GM23338 (cell line): ENCODE measurements at places on chromosomes 7 and 10.

DNA sequence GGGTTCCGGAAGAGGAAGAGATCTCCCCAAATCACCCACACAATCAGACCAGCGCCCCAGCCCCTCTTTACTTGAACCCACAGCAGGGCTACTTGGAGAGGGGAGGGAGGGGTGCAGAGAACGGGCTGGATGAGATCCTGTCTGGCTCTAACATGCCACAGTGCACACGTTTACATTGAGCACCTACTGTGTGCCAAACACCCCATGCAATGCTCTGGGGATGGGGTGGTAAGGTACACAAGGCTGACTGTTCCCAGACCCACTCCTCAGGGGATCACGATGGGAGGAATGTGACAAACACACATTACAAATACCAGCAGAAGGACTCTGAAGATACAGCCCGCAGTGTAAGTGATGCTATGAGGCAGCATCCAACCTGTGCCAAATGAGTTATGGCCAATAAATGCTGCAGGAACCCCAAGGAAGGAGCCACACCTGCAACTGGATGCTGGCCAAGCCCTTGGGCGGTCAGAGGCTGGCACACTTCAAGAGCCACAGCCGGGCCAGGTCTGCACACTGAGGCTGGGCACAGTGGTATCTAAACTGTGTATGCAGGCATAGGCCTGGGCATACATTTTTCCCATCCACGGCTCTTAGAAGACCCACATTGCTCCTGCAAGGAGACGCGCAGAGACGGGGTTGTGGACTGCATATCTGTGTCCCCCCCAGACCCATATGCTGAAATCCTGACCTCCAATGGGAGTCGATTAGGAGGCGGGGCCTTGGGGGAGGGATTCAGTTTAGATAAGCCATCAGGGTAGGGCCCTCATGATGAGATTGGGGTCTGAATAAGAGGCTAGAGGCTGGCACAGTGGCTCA is 6.4 kb downstream of the SPOCK2 start:
- no peak for DNase-seq

- DNase-seq: no peak
Observed at GRCh38 chr10:131869344-131869743, 31.5 kb upstream of the PPP2R2D start.

DNA sequence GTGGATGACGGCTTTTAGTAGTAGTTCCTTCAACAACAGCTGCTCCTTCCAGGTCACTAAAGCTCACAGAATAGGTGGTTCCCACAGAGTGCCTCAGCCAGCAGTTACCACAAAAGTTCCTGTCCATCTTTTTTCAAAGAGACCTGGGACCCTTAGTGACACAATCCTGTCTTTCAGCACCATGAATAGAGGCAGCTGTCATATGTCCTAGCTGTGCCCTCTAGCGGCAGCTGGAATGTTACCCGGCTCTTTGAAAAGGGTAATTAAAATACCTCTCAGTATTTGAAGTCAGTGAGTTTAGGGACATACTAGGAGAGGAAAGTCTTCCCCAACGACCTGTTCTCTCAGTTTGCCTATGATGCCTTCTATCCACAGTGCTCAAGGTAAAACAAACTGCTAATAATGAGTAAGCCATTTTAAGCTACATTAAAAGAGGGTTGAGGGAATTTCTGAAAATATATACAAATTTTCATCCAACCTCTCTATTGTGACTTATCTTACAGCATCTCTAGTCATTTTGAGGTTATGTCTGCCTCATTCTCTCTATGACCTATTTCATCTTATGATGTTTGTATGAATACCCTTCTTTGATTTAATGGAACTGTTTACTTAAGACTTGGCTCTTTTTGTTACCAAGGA is 290.8 kb downstream of the NXPH1 start:
- peak; percentile 91 for DNase-seq

GRCh38 chr7:120332433-120332832 is 59.5 kb downstream of the KCND2 start:
- DNase-seq: no peak

- DNase-seq: no peak
Observed at GRCh38 chr7:68203251-68203650, 1206.6 kb downstream of the TYW1 start.

DNA sequence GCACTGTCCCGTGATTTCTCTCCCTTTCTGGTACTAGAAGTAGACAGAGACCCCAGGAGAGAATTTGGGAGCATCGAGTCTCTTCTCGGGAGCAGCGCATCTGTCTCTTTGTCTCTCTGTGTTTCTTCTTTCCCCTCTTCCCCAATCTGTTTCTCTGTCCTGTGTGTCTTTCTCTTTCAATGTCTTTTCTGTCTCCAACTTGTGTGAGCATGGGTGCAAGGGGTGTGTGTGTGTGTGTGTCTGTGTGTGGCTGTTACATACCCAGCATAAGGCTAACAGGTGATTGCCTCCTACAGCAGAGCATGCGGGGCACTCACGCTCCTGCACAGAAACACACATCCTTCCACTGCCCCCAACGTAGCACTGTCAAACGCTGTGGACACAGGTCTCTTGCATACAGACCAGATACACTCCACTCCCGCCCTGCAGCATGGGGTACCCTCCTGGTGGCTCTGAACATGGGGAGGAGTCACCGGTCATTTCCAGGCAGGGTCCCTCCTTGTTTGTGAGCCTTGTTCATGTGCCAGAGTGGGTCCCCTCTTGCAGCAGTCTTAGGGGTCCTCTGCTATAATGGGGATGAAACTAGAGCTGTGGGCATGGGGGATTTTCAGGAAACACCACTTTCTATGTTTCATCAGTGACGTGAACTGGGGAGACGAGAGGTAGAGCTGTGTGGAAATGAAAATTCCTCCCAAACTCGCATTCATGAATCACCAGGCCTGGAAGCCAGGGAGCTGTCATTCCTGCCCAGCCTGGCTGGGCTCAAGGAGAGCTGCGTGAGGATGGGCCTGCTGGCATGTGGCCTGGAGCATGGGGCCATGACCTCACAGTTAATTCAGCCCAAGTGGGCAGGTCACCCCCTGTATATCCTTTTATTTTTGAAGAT is 980 bp downstream of the ADAMTS14 start:
- peak; percentile 39 for DNase-seq

DNA sequence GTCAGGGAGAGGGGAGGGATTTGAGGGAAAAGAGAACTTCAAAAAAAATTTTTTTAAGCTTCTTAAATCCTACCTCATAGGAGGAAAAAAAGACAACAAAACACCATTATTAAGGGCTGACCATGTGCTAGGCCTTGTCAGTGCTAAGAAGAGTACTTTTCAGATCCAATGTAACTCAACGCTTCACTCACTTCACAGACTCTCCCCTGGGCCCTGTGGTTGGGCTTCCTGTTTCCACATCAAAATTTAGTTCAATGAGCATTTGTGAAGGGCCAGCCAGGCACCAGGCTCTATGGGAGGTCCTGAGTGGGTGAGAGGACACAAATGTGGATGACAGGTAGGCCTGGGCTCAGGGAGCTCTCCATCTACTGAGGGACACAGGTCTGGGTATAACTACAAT is 249.8 kb downstream of the PTEN start:
- no peak for DNase-seq

- peak; percentile 36 for DNase-seq
Observed at GRCh38 chr10:69929575-69929974, 123.1 kb upstream of the MACROH2A2 start.

DNA sequence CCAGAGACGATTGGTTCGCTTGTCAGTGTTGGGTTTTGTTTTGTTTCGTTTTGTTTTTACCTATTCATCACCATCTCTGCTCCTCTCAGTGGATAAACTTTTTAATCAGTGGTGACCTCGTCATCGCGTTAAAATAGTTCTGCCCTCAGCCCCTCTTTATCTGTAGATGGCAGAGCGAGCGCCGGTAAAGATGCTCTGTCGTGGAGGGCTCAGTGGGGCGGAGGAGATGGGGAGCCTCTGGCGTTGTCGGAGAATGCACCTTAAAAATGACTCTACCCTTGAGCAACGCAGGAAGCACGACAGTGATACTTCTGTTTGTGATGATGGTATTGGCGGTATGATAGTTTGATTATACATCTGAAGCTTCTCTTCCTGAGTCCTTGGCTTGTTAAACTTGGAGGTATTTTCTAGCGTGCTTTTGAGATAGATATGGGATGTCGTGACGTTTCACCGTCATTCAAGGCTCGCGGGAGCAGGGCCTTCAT is 554 bp downstream of the CSGALNACT2 start:
- peak; percentile 50 for DNase-seq
